ENCODE measurements at places on chromosomes 1 and 21.

DNA sequence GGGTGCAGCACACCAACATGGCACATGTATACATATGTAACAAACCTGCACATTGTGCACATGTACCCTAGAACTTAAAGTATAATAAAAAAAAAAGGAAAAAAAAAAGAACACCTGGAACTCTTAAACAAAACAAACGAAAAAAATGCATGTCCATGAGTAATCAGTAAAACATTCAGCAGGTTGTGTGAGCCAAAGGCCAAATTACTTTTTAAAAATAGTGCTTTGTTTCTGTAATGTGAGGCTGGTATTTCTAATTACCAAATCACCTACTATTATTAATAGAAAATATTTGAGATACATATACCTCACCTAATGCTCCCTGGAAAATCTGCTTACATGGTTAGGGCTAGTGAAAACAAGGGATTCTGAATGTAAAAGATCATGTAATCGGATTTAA lies 294.4 kb upstream of the NR5A2 start:
- DNase-seq: no peak

GRCh38 chr1:206447792-206448191 lies 22.5 kb upstream of the IKBKE start:
- no peak for DNase-seq

GRCh38 chr1:235093696-235094592 lies 34.7 kb downstream of the TOMM20 start:
- DNase-seq: peak; percentile 9

DNA sequence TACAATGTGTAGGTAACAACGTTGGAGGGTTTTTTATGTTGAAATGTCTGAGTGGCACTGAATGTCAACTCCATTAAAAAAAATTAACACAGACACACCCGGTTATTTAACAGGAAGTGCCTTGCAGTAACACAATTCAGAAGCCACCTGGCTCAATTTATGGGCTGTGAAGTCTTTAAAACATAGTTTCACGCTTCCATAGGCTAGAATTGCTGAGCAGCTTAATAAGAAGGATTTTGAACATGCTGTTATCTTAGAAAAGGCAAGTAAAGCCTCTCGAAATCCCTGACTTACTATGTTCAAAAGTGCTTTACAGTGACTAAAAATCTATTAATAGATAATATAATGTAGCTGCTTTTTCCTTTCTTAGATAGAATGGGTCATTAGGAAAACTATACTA lies 19.7 kb downstream of the SRSF4 start:
- DNase-seq: no peak

- no peak for DNase-seq
These were observed 121.8 kb upstream of the SPAG17 start for GRCh38 chr1:118306851-118307250.

GRCh38 chr1:31689854-31690253 lies 14.0 kb downstream of the COL16A1 start:
- no peak for DNase-seq

DNA sequence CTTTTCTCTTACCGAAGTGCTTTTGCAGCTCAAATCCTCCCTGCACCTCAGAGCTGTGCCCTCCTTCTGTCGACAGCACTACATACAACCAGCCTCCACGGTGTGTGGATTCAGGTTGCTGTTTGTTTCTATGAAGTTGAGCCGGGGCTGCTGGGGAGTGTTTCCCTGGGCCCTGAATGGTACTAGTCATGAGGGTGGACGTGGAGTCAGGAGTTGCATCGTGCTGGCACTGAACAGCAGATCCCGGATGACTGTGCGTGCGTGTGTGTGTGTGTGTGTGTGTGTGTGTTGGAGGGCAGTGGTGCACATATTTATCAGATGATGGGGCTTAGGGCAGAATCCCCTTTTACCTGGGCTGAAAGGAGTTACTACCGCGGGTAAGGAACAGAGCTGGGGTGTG lies 47.0 kb downstream of the ACTL8 start:
- no peak for DNase-seq

GRCh38 chr1:78176448-78176847 lies 130.7 kb downstream of the GIPC2 start:
- peak; percentile 95 for DNase-seq

DNA sequence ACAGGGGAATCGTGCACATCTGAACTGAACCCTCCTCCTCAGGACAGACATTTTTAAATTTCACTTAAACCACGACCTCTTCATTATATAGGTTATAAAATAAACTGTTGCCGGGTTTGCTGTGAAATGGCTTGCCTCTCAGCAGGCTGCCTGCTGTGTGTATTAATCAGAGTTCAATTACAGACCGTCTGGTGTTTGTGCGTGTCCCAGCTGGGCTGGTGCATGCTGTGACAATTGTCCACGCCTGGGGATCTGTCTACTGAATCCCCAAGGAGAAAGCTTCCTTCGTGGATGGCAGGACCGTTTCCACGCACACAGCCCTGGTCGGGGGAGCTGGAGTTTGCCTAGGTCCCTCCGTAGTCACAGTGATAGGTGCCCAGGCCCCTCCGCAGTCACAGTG lies 13.4 kb upstream of the AGPAT3 start:
- no peak for DNase-seq

DNA sequence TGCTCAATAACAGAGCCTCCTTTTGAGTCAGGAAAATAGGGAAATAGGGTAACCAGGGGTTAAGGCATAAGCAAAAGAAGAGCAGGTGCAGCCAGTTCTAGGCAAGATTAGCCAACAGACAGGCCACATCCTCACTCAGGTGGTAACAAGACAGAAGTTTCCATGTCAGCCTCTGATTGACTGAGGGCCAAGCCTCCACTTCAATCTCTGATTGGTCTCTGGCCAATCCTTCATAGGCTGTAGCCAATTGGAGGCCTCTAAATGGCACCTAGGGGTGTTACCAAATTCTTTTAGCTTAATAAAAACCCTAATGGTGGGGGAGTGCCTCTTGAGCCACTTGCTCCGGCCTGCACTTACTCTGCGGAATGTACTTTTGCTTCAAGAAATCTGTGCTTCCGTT lies 37.2 kb downstream of the LACTBL1 start:
- DNase-seq: no peak

- no peak for DNase-seq
These were observed 129.2 kb downstream of the GLUL start for GRCh38 chr1:182262425-182262824.

DNA sequence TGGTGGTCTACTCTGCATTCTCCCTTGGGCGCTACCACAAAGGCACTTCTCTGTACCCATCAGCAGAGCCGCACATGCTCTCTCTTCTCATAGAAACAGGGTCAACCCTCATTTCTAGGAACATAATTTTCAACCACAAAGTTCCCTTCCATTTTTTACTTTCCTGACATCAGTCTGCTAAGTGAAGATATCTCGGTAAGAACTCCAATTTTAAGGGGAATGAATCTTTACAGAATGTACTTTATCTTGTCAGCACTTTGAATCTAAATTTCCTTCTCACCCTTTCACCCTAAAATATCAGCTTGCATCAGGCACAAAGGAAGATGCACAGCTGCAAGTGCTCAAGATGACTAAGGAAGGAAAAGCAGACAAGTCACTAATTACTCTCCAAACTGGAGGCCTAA lies 545.9 kb downstream of the SMYD3 start:
- no peak for DNase-seq

GRCh38 chr1:9850442-9851162 lies 26.8 kb upstream of the CLSTN1 start:
- no peak for DNase-seq

DNA sequence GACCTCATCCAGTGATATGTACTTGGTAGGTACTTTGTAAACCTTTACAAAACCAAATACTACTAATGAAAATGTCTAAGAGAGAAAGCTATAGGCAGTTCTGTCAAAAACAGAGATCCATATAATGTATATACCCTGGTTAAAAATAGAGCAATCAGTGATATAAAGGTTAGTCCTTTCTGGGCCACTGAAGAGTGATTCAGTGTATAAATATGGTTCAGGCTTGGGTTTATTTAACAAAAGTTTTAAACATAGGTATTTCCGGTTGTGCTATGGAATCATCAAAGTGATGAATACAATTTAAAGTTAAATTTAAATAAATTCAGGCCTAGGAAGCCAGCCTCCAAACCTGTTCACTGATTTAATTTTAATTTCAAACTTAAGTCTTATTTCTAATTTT lies 108.4 kb upstream of the DMRTA2 start:
- DNase-seq: no peak

DNA sequence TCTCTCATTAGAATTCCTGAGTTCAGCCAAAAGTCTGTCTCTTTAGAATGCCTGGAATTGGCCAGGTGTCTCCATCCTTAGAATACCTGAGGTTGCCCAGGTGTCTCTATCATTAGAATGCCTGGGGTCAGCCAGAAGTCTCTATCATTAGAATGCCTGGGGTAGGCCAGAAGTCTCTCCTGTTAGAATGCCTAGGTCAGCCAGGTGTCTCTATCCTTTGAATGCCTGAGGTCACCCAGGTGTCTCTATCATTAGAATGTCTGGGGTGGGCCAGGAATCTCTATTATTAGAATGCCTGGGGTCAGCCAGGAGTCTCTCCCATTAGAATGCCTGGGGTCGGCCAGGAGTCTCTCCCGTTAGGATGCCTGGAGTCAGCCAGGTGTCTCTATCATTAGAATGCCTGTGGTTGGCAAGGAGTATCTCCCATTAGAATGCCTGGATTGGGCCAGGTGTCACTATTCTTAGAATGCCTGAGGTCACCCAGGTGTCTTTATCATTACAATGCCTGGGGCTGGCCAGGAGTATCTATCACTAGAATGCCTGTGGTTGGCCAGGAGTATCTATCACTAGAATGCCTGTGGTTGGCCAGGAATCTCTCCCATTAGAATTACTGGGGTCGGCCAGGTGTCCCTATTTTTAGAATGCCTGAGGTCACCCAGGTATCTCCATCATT lies 43.0 kb downstream of the RNF187 start:
- no peak for DNase-seq

DNA sequence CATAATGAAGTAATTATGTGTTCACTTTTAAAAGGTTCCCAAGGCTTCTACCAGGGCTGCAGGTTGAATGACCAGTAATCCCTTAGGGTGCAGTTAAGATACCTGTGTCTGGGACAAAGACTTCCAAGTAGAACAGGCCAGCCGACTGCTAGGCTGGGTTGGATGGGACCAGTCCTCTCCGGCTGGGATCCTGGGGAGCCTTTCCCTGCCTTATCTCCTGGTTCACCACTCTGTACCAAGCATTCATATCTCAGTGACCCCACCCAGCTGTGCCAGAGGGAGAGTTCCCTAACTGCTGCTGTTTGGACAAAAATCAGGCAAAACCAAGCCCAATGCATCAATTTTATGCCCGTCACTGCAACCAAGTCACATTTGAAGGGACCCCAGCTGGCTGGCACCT lies 116.2 kb upstream of the ATP1A1 start:
- no peak for DNase-seq

- DNase-seq: no peak
These were observed 52.5 kb downstream of the RWDD3 start for GRCh38 chr1:95286479-95286878.

DNA sequence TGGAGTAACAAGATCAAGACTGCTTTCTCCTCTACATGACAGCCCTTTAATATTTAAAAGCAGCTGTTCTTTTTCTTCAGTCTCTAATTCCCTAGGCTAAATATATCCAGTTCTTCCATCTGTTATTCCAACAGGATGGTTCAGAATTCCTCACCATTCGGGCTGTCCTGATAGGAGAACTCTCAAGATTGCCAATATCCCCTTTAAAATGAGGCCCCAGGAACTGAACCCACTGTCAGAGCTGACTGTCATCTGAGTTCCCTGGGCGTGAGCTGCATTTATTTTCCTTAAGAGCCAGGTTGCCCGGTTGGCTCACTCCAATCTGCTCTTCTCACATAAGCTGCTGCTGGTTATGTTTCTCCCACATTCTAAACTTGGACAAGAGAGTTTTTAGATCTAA lies 177.6 kb downstream of the MIS18A start:
- no peak for DNase-seq

DNA sequence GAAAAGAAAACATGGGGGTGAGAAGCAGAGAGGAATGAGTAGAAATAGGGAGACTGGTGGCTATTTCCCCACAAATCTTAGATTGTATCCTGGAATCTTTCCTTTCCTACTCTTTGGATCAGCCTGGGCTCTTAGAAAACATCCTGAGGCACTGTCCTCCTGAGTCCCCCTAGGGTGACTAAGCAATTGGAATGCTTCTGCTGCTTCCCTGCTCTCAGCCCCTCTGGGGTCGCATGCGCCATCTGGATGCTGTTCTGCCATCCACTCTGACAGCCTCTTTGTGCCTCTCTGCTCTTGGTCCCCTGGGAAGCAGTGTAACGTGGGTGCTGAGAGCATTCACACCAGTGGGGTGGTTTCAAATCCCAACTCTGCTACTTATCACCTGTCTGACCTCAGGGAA lies 443.0 kb downstream of the SIPA1L2 start:
- DNase-seq: no peak

GRCh38 chr1:172003766-172004530 lies 162.7 kb downstream of the DNM3 start:
- DNase-seq: no peak

GRCh38 chr1:11800756-11801433 lies 4.9 kb downstream of the MTHFR start:
- no peak for DNase-seq

DNA sequence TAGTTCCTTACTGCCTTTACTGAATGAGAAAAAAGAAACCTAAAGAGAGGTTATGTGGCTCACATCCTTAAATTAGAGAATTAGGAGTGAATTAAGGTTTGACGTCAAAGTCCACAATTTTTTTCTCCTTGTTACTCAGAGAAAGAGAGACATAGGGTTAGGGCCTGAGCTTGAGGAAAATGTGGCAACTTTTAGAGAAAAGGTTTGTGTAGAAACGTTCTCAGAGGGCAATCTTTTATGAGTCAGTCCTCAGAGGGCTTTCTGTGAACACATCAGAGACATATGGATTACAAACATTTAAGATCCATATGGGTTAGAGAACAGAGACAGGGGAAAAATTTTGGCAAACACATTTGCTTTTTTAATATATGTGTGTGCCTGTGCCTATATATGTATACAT lies 242.8 kb downstream of the TGFB2 start:
- DNase-seq: no peak

DNA sequence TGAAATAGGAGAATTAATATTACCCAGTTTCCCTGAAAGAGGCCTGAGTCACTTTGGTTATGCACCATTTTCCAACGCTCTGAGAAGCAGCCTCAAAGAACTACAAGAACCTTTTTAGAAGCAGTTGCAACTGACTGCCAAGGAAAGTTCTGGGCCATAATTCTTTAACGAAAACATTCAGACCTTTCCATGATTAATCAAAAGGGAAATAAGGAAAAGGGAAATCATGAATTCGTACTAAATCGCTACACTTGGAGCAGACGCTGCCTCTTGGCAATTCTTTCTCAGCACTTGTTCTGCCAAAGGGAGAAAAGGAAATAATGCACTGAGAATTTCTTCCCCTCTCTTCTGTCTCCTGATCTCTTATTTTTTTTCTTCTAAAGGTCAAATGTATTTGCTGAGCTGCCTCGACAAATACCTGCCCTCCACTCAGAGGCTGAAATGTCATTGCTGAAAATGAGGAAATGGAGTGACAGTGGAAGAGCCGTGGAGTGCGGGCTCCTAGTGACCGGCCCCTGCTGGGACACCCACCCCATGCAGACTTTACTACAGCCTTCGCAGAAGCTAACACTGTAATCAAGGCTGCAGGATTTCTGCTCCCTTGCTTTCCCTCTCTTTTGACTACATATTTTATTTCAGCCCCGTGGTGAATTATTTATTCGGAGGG lies 67.9 kb upstream of the GALNT2 start:
- DNase-seq: no peak

- no peak for DNase-seq
These were observed 38.8 kb upstream of the CLCA4 start for GRCh38 chr1:86507935-86508582.

GRCh38 chr1:22953740-22954141 lies 18.9 kb downstream of the LACTBL1 start:
- no peak for DNase-seq
